Activated T-cell treated with anti-CD3 and anti-CD28 coated beads, Interleukin-2, amount 50 U/mL, for 72 hours (primary cell): ENCODE measurements at places on chromosomes 5 and 9. TPM values are rescaled to one million over a fixed set of nuclear protein-coding genes. Genes with fewer than 3 reads are reported as not detected.

Gene DIRAS2
- 0.05 TPM for total RNA-seq

- no peak for DNase-seq
- no peaks in the 10 kb centered on the region for H3K27me3 ChIP-seq
- no peaks in the 10 kb centered on the region for H3K4me1 ChIP-seq
Measured at GRCh38 chr9:136292591-136293448, 11.1 kb downstream of the CCDC187 start.

- H3K4me1 ChIP-seq, result peaks cover 6% of the 10 kb centered on the region
- no peak overlapping the region for H3K4me3 ChIP-seq
- H3K36me3 ChIP-seq, result peaks cover 13% of the 10 kb centered on the region
- DNase-seq, result no peak
Measured at GRCh38 chr5:176959051-176959450, 47.5 kb downstream of the UIMC1 start.

DNA sequence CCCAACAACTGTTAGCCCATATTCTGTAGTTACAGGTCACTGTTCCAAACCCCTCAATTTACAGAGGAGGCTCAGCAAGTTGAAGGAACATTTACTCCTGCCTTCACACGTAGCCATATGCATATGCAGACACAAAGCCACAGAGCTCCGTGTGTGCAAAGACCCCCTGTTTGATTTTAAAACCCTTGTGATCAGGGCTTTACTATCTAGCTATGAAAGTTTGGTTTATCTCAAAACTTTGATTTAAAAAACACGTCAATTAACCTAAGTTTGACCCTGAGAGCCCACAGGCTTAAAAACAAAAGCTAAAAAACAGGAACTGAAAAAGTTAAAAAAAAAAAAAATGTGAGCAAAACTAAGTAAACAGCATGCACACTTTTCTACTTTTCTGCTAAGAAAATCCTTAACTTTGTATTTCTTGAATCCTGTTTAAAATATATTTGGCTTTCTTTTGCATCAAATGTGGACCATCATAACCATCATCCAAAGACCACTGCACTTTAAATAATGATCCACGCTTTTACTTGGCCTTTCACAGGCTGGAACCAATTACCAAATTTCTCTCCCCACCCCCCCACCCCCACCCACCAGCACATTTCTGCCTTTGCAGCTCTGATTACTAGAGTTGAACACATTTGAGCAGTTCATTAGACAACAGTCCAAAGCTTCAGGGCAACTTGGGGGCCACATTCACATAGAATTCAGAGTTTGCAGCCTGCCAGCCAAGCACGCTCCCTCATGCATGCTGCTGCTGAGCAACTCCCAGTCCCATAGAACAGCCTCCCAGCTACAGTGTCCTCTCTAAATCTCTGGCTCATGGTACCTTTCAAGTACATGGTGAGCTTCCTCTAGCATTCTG is 128.8 kb upstream of the MAP3K1 start:
- H3K4me1 ChIP-seq, result peaks cover 58% of the 10 kb centered on the region
- DNase-seq, result no peak
- peak overlapping the region; percentile 21 for H3K4me3 ChIP-seq
- peaks cover 11% of the 10 kb centered on the region for H3K27me3 ChIP-seq
- no peaks in the 10 kb centered on the region for H3K36me3 ChIP-seq
- no peak overlapping the region for H3K27ac ChIP-seq

Gene HTR4
- total RNA-seq, result not detected

Gene POLK
- 31.4 TPM for total RNA-seq

DNA sequence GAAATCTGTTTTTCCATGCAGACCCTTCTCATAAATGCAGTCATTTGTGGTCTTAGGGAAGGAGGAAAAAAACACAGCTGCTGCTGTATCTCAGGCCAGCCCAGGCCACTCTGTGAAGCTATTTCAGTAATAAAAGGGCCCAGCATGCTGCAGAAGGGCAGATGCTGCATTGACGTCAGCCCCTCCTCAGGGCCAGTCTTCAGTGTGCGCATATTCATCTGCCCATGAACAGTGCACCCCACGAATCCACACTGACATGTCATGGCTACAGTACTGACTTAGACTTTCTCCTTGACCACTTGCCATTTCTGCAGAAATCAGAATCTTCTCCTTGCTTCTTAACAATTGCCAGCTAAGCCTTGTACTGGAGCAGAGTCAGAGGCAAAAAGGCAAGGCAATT is 304.7 kb downstream of the GABRG2 start:
- no peaks in the 10 kb centered on the region for H3K4me1 ChIP-seq
- DNase-seq, result no peak
- no peaks in the 10 kb centered on the region for H3K27me3 ChIP-seq
- H3K4me3 ChIP-seq, result no peak overlapping the region
- H3K27ac ChIP-seq, result no peak overlapping the region
- H3K36me3 ChIP-seq, result peaks cover 1% of the 10 kb centered on the region

Gene BNC2
- not detected for total RNA-seq

Gene AK3
- 37.1 TPM for total RNA-seq

DNA sequence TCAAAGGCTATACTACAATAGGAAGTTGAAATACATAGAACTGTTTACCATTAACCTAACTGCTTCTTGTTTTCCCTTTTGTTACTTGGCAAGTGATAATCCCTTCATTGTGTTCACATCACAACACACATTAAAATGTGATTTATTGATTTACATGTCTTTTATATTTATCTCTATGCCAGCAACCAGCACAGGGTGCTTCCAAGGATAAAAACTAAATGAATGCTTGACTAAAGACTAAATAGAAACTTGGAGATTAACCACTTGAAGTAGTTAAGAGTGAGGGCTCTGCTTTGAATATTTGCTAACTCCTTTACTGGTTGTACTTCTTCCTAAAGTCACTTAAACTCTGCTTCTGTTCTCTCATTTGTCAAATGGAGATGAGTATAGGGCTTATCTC is 1730.6 kb downstream of the EFNA5 start:
- peaks cover 2% of the 10 kb centered on the region for H3K36me3 ChIP-seq
- H3K27ac ChIP-seq, result no peak overlapping the region
- no peak for DNase-seq
- H3K27me3 ChIP-seq, result no peaks in the 10 kb centered on the region
- no peak overlapping the region for H3K4me3 ChIP-seq

Gene SOHLH1
- not detected for total RNA-seq
